ENCODE measurements at places on chromosomes 12 and 14.

DNA sequence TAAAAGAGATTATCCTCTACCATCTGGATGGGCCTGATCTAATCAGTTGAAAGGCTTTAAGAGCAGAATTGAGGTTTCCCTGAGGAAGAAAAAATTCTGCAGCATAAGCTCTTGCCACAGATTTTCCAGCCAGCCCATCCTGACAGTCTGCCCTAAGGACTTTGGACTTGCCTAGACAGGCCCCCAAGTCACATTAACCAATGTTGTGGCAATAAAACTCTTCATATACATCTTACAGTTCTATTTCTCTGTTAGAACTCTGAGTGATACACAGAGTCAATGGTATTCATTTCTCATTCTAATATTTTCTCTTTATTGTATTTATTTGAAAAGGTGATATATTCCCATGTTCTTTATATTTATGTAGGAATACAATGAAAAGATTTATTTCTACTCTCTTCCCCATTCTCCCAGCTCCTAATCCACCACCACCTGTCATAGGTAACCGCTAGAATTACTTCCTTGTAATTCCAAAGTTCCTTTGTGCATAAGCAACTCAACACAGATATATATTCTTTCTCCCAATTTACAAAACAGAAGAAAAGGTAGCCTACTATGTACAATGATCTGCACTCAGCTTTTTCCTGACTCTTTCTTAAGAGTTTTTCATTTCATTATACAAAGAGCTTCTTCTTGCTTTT, 182.1 kb downstream of the CAPZA3 start:
- no peak for DNase-seq

DNA sequence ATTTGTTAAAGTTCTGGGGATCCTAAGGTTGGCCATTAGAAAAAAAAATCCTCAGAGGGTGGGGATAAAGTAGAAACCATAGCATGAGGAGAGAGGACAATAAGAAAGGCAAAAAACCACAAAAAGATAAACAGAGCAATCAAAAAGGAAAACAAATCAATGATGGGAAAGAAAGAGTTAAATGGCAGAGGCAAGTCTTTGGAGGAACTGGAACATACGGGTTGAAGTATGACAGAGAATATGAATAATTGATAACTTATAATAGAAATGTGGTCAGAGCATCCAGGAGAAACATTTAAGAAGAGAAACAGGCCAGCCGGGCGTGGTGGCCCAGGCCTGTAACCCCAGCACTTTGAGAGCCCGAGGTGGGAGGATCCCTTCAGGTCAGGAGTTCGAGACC, 17.8 kb upstream of the SALL2 start:
- DNase-seq: no peak

GRCh38 chr14:74476607-74477006, 16.5 kb downstream of the NPC2 start:
- no peak for DNase-seq

- DNase-seq: peak; percentile 66
Observed at GRCh38 chr14:73833530-73834260, 17.9 kb upstream of the PTGR2 start.

GRCh38 chr12:21384261-21384660, 11.6 kb downstream of the IAPP start:
- DNase-seq: no peak
